ENCODE measurements at places on chromosomes 4 and X.

DNA sequence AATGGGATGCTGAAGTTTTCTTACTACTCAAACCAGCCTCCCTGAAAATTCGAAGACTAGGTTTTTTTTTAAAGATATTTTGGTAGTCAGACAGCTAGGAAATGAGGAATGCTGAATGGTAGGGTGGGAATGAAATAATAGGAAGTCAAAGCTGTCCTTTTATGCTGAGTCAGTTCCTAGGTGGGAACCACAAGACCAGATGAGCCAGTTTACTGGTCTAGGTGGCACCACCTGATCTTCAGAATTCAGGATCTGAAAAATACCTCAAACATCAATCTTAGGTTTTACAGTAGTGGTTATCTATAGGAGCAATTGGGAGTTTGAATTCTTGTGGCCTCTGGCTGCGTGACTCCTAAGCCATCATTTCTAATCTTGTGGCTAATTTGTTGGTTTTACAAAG lies 183.1 kb upstream of the GALNT7 start:
- no peak for DNase-seq

- DNase-seq = no peak
These were observed 48.1 kb downstream of the NPY5R start for GRCh38 chr4:163391756-163392155.

GRCh38 chrX:27976284-27976683 lies 5.0 kb downstream of the DCAF8L1 start:
- peak; percentile 9 for DNase-seq

DNA sequence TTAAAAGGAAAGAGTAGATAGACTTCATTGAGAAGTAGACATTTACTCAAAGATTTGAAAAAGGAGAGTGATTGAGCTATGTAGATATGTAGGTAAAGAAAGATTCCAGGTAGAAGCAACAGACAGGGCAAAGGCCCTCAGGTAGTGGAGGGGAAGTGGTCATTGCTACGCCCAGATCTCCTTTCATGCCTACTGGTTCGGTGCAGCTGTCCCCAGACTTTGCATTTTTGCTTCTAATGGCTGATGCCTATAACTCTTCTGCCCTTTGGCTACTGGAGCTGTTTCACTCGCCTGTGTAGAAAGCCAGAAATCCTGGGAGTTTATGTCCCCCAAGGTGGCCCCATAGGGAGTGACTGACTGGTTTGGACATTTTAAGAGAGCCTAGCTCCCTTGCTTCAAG lies 16.9 kb upstream of the ARMCX2 start:
- no peak for DNase-seq

GRCh38 chr4:27474691-27475090 lies 614.0 kb downstream of the STIM2 start:
- DNase-seq = no peak

DNA sequence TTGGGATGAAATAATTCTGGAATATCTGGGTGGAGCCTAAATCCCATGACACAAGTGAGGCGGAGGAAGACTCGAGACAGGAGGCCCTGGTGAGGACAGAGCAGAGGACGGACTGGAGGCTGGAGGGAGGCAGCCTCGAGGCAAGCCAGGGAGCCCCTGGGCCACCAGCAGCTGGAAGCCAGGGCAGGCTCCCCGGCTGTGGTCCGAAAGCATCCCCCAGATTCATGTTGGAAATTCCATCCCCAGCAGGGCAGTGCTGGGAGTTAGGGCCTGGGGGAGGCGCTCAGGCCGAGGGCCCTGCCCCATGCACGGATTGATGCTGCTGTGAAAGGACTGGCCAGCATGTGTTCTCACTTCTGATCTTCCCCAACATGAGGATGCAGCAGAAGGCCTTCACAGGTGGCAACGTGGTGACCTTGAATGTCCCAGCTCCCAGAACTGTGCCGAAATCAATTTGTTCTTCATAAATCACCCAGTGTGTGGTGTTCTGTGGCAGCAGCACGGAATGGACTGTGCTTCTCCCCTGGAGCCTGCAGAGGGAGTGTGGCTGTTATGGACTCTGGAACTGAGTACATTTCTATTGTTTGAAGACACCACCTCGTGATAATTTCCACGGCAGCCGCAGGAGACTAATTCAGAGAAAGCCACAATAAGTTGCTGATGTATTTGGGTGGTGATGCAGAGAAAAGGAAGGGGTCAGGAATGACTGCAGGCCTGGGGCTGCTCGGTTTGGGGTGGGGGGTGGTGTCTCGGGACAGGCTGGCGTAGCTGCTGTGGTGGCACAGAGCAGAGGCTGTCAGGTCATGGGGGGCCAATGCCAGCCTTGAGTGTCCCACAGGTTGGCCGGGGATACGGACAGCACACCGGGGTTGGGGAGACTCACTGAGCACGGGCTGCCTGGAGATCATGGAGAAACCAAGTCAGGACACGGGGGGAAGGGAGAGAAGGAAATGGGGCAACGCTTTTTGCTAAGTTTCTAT lies 56.9 kb downstream of the PCGF3 start:
- DNase-seq = no peak

GRCh38 chrX:1833656-1834360 lies 218.9 kb downstream of the ASMT start:
- peak; percentile 1 for DNase-seq

DNA sequence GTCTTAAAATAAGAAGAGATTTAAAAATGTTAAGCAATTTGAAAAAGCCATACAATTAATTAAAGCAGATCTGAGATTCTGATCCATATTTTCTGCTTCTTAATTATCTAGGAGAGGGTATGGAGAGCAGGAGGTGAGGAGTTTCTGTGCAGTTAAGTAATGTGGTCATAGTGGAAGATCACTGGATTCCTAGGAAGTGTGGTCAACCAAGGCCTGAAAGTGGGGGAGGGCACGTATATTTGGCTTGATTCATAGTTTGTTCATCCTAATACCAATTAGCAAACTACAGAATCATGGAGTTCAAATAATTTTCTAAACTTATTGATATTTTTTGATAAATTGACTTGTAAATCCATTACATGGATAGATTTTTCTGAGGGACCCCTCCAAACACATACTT lies 768.3 kb downstream of the RAPGEF2 start:
- DNase-seq = no peak

DNA sequence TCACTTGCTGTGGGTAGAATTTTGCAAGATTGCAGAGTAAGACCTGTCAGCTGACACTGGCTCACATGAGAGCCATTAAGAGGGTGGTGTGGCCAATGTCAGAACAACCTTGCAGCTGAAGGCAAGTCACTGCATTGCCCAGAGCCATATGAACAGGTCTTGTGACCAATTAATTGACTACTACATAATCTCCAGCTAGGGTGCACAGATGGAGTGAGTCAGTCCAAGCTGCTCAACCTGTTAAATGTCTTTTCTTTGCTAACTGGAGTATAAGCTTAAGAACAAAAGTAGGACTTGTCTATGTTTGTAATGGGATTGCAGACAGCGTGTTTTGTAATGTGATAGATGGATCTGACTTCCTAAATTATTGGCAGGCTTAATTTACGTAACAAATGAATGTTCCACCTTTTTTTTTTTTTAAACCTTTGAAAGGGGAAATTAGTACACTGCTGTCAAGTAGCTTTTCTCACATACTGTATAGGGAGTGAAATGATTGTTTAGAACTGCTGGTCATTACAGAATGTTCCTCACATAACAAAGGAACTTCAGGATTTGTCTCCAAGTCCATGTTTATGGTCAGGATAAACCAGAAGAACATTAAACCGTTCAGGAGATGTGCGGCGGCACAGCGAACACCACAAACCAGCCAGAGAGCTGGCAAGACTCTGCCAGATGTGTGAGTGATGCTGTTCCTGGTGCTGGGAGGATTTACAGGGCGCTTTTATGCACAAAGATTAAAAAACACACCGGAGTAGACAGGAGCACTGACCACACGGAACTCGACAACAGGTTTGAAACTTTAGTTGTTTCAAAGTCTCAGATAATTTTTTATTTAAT lies 37.0 kb downstream of the FNIP2 start:
- peak; percentile 66 for DNase-seq

GRCh38 chr4:2728221-2728620 lies 27.9 kb downstream of the TNIP2 start:
- DNase-seq = no peak

DNA sequence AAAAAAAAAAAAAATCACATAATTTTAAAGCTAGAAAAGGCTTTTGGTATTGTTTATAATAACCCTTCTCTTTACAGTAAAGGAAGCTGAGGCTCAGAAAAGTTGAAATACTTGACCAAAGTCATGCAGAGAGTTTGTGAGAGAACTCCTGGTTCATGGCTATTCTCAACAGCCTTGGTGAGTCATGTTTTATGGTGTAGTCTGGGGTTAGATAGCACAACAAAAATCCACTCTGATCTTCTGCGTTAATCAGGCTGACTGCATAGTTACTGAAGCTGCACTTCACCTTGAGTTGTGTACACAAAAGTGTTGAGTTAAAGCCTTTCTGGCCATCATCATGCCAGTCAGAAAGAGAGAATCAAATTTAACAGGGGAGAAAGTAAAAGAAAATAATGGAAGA lies 19.3 kb upstream of the SFRP2 start:
- DNase-seq = no peak

GRCh38 chr4:76206222-76206942 lies 7.2 kb downstream of the SCARB2 start:
- DNase-seq = no peak

DNA sequence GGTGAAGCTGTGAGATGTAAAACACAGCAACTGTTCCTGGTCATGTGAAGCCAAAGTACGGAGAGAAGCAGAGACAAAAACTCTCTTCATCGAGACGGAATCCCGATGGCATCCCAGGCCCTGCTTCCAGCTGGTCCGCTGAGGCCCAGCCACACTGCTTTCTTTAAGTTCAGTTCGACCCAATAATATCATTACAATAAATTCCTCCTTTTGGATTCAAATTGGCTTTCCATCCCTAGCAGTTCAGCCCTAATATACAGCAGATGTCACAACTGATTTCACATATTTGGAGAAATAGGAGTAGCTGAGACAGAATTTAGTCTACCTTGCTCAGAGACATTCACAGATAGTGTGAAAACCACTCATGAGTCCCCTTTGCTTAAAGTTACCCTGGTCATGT lies 98.3 kb upstream of the SPRY1 start:
- no peak for DNase-seq

DNA sequence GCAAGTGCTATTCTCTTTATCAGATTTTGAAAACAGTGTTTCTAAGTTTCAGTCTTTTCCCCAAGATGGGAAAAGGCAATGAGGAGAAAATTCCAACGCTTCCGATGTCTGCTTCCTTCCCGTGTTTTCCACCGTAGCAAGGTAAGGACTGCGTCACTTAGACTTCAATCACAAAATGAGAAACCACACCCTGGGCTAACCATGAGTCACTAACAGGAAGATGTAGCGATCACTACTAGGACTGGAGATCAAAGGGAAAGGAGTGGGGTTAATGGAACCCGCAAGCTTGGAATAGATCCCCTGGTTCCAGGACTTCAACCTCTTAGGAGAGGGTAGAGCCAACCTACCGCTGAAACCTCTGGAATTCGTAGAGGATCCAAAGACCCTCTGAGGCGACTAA lies 250.7 kb upstream of the ZFP42 start:
- DNase-seq = no peak

DNA sequence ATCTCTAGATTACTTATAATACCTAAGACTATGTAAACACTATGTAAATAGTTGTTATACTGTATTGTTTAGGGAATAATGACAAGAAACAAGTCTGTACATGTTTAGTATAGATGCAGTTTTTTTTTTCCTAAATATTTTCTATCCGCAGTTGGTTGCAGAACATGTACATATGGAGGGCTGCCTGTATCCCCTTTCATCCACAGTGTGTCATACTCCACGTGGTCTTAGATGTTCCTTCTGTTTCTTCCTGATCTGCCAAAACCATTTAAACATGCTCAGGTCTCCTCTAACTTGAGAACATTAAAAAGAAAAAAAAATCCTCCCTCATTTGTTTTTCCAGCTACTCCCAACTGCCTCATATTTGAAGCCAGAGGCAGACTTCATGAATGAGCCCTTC lies 14.0 kb downstream of the OCIAD1 start:
- peak; percentile 28 for DNase-seq

- DNase-seq = peak; percentile 69
These were observed 519 bp downstream of the FOXO4 start for GRCh38 chrX:71095981-71096759.

DNA sequence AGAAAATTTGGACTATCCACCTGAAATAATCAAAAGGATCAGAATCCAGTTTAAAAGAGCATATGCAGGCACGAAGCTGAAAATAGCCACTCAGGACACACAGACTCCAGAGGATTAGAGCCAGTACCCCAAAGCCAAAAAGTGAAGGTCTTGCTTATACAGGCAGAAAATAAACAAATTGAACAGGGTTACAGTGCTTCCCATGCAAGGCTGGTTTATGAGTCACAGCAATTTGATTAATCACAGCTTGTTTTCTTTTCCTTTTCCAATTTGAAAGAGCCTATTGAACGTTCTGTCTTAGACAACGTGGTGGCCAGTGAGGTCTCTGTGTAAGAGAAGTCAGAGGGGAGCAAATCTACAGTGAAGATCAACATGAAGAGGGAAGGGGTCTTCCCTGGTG lies 10.2 kb downstream of the HGFAC start:
- no peak for DNase-seq

- DNase-seq = no peak
These were observed 89.0 kb downstream of the PHEX start for GRCh38 chrX:22121161-22121560.

DNA sequence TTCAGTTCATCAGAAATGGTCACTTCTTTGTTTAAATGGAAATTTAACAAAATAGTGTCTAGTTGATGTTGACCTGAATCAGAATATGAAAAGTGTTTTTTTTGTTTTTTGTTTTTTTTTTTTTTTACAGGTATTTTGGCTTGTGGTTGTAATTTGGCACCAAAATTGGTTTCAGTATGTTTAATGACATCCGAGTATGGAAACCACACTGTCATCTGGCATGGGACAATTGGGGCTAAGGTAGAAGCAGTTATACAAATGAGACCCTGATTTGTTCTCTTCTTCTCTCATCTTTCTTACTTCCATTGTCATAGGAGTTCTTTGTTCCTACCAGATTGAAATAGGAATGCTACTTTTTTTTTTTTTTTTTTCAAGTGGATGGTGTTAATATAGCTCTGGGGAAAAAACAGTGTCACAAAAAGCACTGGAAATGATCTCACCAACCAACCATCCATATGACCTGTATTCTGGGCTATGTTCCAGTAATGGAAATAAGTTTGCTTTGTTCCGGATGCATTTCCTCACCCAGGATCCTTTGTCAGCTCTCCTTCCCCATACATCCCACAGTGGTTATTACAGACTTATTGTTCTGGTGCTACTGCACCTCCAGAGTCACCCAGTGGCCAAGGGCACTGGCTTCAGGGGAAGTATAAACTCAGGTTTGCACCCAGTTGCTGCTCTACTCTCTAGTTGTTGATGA lies 95.8 kb downstream of the ATXN3L start:
- peak; percentile 48 for DNase-seq

GRCh38 chrX:47361538-47362511 lies 8.6 kb upstream of the ZNF157 start:
- DNase-seq = peak; percentile 68

- no peak for DNase-seq
These were observed 37.3 kb upstream of the GUCY1A1 start for GRCh38 chr4:155629183-155629825.

DNA sequence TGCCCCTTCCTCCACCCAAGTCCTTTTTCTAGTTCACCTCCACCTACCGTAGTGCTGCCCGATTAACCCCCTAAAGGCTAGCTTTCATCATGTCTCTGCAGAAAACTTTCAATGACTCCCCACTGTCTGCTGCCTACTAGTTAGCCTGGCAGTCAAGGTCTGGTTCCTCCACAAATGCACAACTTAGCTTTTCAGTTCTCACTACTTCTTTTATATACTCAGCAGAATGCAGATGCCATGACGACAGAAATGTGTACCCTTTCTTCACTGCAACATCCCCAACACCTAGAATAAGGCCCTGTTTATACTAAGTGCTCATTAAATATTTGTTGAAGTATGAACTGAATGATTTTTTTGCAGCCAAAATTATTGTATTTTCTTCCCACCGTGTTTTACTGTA lies 30.9 kb upstream of the RASGEF1B start:
- DNase-seq = no peak

Data from NCI-H2171 (cell line).